ENCODE measurements at places on chromosomes 12 and 14.
A peak's percentile ranks its signal among the peaks of the same experiment; 100 is the strongest.

DNA sequence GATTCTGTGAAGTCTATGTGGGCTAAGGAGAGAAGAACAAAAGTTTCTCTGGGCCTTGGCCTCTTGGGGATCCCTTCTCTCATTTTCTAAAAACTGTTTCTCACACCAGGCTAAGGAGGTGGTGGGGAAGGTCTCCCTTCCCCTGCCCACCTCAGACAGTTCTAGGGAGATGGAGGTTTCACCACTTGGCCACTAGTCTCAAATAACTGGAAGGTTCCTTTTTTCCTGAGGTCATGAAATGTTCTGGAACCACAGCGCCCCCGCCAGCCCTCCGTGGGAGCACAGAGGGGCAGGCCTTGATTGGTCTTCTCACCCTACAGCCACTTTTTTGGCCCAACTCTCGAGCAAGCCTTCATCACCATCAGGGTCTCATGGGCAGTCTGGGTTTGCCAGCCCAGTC is 12.6 kb downstream of the C12orf43 start:
- no peaks in the 10 kb centered on the region for H3K27me3 ChIP-seq
- DNase-seq: no peak
- no peak overlapping the region for H3K27ac ChIP-seq

- H3K36me3 ChIP-seq: no peaks in the 10 kb centered on the region
- H3K4me3 ChIP-seq: no peak overlapping the region
- H3K27me3 ChIP-seq: no peaks in the 10 kb centered on the region
- no peak for DNase-seq
Measured at GRCh38 chr12:49146406-49146805, 15.2 kb upstream of the TUBA1B start.

- H3K27me3 ChIP-seq: no peaks in the 10 kb centered on the region
- no peaks in the 10 kb centered on the region for H3K4me1 ChIP-seq
Measured at GRCh38 chr14:56491299-56492285, 88.0 kb upstream of the TMEM260 start.

GRCh38 chr12:84738481-84738972 is 174.1 kb downstream of the SLC6A15 start:
- no peak for DNase-seq
- H3K36me3 ChIP-seq: no peaks in the 10 kb centered on the region
- no peak overlapping the region for H3K27ac ChIP-seq
- H3K4me1 ChIP-seq: no peaks in the 10 kb centered on the region

- H3K4me1 ChIP-seq: no peaks in the 10 kb centered on the region
- DNase-seq: no peak
- no peaks in the 10 kb centered on the region for H3K36me3 ChIP-seq
- no peak overlapping the region for H3K27ac ChIP-seq
- H3K4me3 ChIP-seq: no peak overlapping the region
Measured at GRCh38 chr12:4152145-4152795, 121.3 kb upstream of the CCND2 start.

GRCh38 chr12:1559676-1560091 is 34.7 kb downstream of the FBXL14 start:
- no peak overlapping the region for H3K27ac ChIP-seq
- DNase-seq: no peak
- H3K4me1 ChIP-seq: no peaks in the 10 kb centered on the region
- no peaks in the 10 kb centered on the region for H3K36me3 ChIP-seq

GRCh38 chr12:49538510-49539403 is at the start of gene KCNH3:
Gene KCNH3, plus strand, starts transcription at chr12:49539030. Its CDS starts 387 bp downstream, at chr12:49539417.
- peaks cover 36% of the 10 kb centered on the region for H3K4me1 ChIP-seq
- DNase-seq: peak; percentile 28
- H3K4me3 ChIP-seq: peak within 1 kb of the TSS; percentile 56
- no peaks in the 10 kb centered on the region for H3K36me3 ChIP-seq
- H3K27me3 ChIP-seq: peaks cover 75% of the 10 kb centered on the region

DNA sequence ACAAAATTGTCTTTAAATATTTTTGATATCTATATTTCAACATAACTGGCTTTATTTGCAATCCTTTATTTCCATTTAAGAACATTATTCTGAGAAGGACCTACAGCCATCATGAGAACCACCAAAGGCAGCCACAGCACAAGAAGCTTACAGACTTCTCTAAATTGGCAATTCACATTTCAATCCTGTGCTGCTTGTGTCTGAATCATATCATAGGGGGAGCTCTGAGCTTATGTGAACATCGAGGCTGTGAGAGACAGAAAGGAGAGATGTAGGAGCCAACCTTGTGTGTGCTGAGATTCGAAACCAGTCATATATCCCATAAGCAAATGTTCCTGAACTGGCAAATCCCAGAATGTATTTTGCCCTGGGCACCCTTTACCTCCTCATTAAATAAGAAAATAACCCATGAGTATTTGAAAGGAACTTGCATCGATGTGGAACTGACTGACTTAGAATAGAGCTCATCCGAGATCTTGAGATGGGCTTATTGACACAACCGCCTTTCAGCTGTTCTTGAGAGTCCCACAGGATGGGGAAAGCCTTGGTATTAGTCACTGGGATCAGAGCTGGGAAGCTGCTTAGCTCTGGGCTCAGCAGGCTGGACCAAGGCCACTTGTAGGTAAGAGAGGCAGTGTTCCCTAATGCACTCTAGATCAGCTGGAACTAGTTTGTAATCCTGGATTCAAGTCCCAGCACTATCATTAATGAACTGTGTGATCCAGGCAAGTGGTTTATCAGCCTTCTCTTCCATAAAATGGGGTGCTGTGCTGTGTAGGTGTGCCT is 329.8 kb downstream of the CACNA1C start:
- H3K27ac ChIP-seq: peak overlapping the region; percentile 6
- DNase-seq: no peak
- H3K4me1 ChIP-seq: peaks cover 4% of the 10 kb centered on the region
- H3K27me3 ChIP-seq: no peaks in the 10 kb centered on the region
- no peak overlapping the region for H3K4me3 ChIP-seq

GRCh38 chr14:65789363-65789762 is 376.8 kb downstream of the FUT8 start:
- H3K36me3 ChIP-seq: no peaks in the 10 kb centered on the region
- no peak for DNase-seq
- no peaks in the 10 kb centered on the region for H3K4me1 ChIP-seq
- H3K27ac ChIP-seq: no peak overlapping the region
- no peak overlapping the region for H3K4me3 ChIP-seq

- no peaks in the 10 kb centered on the region for H3K36me3 ChIP-seq
- no peak for DNase-seq
- peaks cover 7% of the 10 kb centered on the region for H3K27me3 ChIP-seq
- no peak overlapping the region for H3K27ac ChIP-seq
- no peak overlapping the region for H3K4me3 ChIP-seq
Measured at GRCh38 chr14:106619606-106620005, 1093.2 kb downstream of the TMEM121 start.

DNA sequence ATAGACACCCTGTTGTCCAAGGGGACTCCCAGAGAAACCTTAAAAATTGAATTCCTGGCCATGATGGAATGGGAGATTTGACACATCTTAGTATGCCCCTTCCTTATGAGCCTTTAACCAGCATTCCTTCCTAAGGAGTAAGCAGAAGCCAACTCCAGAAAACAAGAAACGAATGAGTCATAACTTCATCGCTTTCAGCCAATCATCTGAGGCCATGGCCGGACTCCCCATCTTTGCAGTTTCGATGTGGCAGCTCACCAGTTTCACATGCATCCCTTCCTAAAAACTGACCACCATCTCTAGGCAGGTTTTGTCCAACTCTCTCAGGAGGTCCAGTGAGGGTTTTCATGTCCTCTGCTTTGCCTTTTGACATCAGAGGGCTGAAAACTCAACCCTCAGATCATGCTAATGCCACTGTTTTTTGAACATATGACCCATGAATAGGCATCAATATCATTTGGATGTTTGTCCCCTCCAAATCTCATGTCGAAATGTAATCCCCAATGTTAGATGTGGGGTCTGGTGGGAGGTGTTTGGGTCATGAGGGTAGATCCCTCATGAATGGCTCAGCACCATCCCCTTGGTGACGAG is 19.9 kb downstream of the DAAM1 start:
- no peaks in the 10 kb centered on the region for H3K36me3 ChIP-seq
- DNase-seq: no peak
- H3K4me1 ChIP-seq: peaks cover 5% of the 10 kb centered on the region
- peak overlapping the region; percentile 18 for H3K27ac ChIP-seq
- no peak overlapping the region for H3K4me3 ChIP-seq

GRCh38 chr12:113861708-113862312 is 104.3 kb downstream of the RBM19 start:
- H3K27me3 ChIP-seq: no peaks in the 10 kb centered on the region
- peaks cover 17% of the 10 kb centered on the region for H3K4me1 ChIP-seq
- no peak overlapping the region for H3K4me3 ChIP-seq
- no peak for DNase-seq
- peaks cover 34% of the 10 kb centered on the region for H3K36me3 ChIP-seq

GRCh38 chr14:90381011-90381786 is 15.6 kb upstream of the CALM1 start:
- H3K36me3 ChIP-seq: no peaks in the 10 kb centered on the region
- peak overlapping the region; percentile 99 for H3K27ac ChIP-seq
- DNase-seq: no peak
- H3K4me1 ChIP-seq: peaks cover 24% of the 10 kb centered on the region
- H3K27me3 ChIP-seq: no peaks in the 10 kb centered on the region

- H3K27ac ChIP-seq: no peak overlapping the region
- no peaks in the 10 kb centered on the region for H3K27me3 ChIP-seq
- peaks cover 33% of the 10 kb centered on the region for H3K4me1 ChIP-seq
- peaks cover 45% of the 10 kb centered on the region for H3K36me3 ChIP-seq
- no peak overlapping the region for H3K4me3 ChIP-seq
Measured at GRCh38 chr14:92556863-92557543, 43.4 kb downstream of the RIN3 start.

GRCh38 chr12:57579677-57580465 is 11.1 kb upstream of the PIP4K2C start:
- no peaks in the 10 kb centered on the region for H3K36me3 ChIP-seq
- H3K4me3 ChIP-seq: no peak overlapping the region
- H3K4me1 ChIP-seq: no peaks in the 10 kb centered on the region
- no peak overlapping the region for H3K27ac ChIP-seq

DNA sequence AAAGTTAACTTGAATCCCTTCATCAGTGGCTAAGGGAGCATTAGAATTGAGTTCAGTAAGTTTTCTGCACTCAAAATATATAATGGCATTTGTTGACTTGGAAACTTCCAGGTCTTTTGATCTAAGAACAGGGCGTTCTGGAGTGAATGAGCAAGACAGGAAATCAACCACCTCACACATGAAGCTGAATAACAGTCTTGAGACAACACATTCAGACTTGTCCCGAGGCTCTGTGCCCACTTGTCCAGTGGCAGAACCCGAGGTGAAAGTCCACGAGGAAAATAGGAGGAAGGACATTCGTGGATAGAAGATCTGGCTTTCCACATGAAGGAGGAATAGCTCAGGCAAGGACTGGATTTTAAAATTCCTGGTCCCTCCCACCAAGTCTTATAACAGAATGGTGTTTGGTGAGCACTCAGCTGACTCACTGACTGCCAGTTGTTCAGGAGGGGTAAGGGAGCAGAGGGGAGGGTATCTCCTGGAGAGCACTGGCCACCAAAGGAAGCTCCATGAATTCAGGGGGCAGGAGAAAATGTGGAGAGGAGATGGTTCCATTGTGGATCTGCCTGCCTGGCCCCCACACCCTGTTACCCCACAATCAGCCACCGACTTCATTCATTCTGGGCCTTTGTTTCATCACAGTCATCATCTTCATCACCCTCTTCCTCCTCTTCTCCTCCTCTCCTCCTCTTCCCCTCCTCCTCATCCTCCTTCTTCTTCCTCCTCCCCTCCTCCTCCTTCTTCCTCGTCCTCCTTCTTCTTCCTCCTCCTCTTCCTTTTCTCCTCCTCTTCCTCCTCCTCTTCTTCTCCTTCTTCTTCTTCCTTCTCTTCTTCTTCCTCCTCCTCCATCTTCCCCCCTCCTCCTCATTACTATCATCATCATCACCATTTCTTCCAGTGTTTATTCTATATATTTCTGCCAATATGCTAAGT is 620.1 kb downstream of the MED13L start:
- H3K36me3 ChIP-seq: no peaks in the 10 kb centered on the region
- no peak for DNase-seq
- no peak overlapping the region for H3K4me3 ChIP-seq
- H3K27me3 ChIP-seq: no peaks in the 10 kb centered on the region

- H3K4me3 ChIP-seq: peak within 1 kb of the TSS; percentile 50
- H3K4me1 ChIP-seq: peaks cover 31% of the 10 kb centered on the region
- DNase-seq: no peak
- no peaks in the 10 kb centered on the region for H3K27me3 ChIP-seq
Measured at GRCh38 chr12:104049903-104050356, at the start of gene GLT8D2. Gene GLT8D2, minus strand, starts transcription at chr12:104050187. Its CDS starts 30,539 bp downstream, at chr12:104019648.

GRCh38 chr12:100414739-100415138 is 57.9 kb downstream of the SLC17A8 start:
- H3K27me3 ChIP-seq: no peaks in the 10 kb centered on the region
- DNase-seq: no peak
- H3K4me3 ChIP-seq: no peak overlapping the region

DNA sequence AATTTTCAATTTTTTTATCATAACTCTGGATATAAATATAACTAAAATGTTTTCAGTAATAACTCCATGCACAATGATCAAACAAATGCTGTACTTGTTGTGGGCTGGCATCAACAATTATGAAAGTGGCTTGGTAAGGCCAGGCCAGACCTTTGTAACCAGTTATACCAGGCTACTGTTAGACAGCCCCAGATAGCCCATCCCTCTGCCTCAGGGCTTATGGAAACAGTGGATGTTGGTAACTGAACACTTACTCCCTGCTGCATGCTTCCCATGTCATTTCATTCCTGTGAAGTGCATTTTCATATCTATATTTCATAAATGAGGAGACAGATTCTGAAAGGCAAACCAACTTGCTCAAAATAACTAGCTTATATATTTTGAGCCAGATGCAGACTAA is 195.0 kb downstream of the SYT1 start:
- no peak overlapping the region for H3K4me3 ChIP-seq
- no peaks in the 10 kb centered on the region for H3K36me3 ChIP-seq
- no peak for DNase-seq
- H3K4me1 ChIP-seq: no peaks in the 10 kb centered on the region

GRCh38 chr14:42980419-42980818 is 1373.7 kb downstream of the LRFN5 start:
- H3K4me3 ChIP-seq: no peak overlapping the region
- no peaks in the 10 kb centered on the region for H3K27me3 ChIP-seq

DNA sequence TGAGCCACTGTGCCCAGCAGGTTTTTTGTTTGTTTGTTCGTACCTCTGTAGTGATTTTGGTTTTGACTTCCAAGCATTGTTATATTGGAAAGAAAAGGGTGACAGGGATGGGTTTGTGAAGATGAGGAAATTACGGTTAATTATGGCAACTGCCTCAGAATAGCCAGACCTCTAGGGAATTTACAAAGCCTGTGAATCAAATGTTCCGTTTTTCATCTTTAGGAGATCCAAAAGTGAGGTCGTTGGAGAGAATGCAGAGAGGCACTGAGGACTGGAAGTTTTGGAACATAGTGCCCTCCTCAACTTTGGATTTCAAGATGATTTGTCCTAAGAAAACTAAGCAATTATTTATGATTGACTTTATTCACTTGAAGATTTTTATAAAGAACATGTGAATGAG is 54.5 kb upstream of the EVL start:
- H3K4me3 ChIP-seq: no peak overlapping the region
- H3K27ac ChIP-seq: no peak overlapping the region
- H3K36me3 ChIP-seq: no peaks in the 10 kb centered on the region
- peaks cover 4% of the 10 kb centered on the region for H3K4me1 ChIP-seq

- H3K27me3 ChIP-seq: no peaks in the 10 kb centered on the region
- H3K36me3 ChIP-seq: no peaks in the 10 kb centered on the region
- H3K4me1 ChIP-seq: no peaks in the 10 kb centered on the region
- H3K4me3 ChIP-seq: no peak overlapping the region
Measured at GRCh38 chr14:77225892-77226557, 44.4 kb downstream of the TMEM63C start.

- DNase-seq: no peak
- no peaks in the 10 kb centered on the region for H3K36me3 ChIP-seq
- H3K4me1 ChIP-seq: peaks cover 15% of the 10 kb centered on the region
- H3K27me3 ChIP-seq: no peaks in the 10 kb centered on the region
- peak overlapping the region; percentile 80 for H3K27ac ChIP-seq
Measured at GRCh38 chr12:2336409-2336829, 283.6 kb downstream of the CACNA1C start.

All from esophagus squamous epithelium (tissue), 5 donors.